Activated CD4-positive, alpha-beta memory T cell treated with anti-CD3 and anti-CD28 coated beads for 36 hours (primary cell): ENCODE measurements at places on chromosomes 3 and 15. TPM values are rescaled to one million over a fixed set of nuclear protein-coding genes. Genes with fewer than 3 reads are reported as not detected.

The ADGRG7 gene
- total RNA-seq: not detected

The CLDN1 gene
- total RNA-seq: 0.07 TPM

The BNC1 gene
- total RNA-seq: not detected

The CCR3 gene
- not detected for total RNA-seq

The NR2F2 gene
- not detected for total RNA-seq

The LRRC2 gene
- not detected for total RNA-seq

The LCMT2 gene
- 9.1 TPM for total RNA-seq

The MYZAP gene
- total RNA-seq: 0.63 TPM

The PLA2G4D gene
- not detected for total RNA-seq

The DNAH12 gene
- total RNA-seq: 0.14 TPM

The MRPL47 gene
- total RNA-seq: 51.4 TPM

The CORO2B gene
- total RNA-seq: 0.07 TPM
